C1 segment of cervical spinal cord (tissue), 14 donors: ENCODE measurements at places on chromosomes 5 and 9.

DNA sequence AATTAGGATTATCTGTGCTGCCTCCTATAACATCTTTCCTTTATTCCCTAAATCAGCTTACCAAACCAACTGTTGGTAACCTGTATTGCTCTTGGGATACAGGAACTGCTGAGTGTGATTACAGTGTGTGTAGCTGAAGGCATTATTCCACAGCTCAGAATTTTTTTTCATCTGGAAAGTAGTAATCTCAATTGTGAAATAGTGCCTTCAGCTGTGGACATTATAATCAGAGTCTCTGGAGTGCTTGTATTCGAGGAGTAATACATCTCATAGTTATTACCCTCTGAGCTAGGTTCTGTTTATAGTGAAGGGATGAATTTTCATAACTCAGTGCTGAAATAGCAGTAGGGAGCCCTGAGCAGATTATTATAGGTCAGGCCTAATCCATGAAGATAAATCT lies 199.5 kb downstream of the MAST4 start:
- DNase-seq, result no peak

- DNase-seq, result no peak
These were observed 3.7 kb downstream of the IL3 start for GRCh38 chr5:132064140-132064539.

DNA sequence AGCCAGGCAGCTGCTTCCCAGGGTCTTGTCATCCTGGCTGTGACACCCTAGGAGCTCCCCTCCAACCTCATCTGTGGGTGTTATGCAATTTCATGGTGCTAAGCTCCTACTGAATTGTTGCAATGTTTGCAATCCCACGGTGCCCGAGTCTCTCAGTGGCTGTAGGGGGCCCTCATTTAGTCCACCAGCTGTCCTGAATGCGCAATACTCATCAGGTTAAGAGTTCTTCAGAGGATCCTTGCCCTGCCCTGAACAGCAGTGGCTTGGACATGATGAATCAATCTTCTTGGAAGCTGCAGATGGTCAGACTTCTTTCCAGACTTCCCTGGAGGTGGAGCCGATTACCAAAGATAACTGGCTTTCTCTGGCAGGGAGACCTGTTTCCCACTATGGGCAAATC lies 584.1 kb downstream of the CCDC171 start:
- no peak for DNase-seq

- no peak for DNase-seq
These were observed 178.2 kb upstream of the S1PR3 start for GRCh38 chr9:88812938-88813637.

DNA sequence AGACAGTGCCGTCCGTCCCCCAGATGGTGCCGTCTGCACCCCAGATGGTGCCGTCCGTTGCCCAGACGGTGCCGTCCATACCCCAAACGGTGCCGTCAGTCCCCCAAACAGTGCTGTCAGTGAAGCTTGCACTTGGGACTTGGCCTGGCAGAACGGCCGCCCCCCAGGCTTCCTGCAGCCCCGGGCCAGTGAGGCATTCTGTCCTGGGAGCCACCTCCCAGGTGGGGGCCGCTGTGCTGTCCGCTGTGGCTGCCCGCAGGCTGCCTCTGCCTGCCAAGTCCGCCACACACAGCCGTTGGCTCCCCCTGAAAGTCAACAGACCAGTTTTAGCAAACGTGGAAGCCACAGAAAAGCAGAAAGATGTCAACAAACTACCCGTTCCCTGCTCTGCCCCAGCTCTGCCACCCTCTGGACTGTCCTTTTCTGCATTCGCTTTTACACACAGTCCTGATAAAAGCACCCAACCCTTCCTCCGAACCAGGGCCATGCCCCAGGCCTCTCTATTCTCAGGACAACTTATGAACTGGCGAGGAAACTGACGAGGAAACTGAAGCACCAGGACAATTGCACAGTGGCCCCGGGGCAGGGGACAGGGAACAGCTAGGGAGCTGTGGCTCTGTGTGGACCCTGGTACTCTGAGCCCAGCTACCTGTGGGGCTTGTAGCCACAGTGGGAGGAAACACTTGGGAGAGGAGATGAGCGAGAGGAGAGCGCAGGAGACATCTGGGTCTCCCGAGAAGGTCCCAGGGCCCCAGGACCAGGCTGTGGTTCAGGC lies 39.6 kb upstream of the RXRA start:
- DNase-seq, result no peak
